Mononuclear cell (primary cell): ENCODE measurements at places on chromosomes 5 and 9. TPM values are rescaled to one million over a fixed set of nuclear protein-coding genes. Genes with fewer than 3 reads are reported as not detected.

Gene PRSS3
- not detected for total RNA-seq

Gene RASEF
- total RNA-seq, result under 0.01 TPM

Gene PCDHB15
- total RNA-seq, result not detected

Gene AJM1
- total RNA-seq, result 0.73 TPM

Gene PCSK1
- not detected for total RNA-seq

Gene CTSV
- total RNA-seq, result 0.10 TPM

Gene FAM221B
- total RNA-seq, result not detected

Gene RNF14
- 13.0 TPM for total RNA-seq

Gene TRPM3
- total RNA-seq, result not detected

Gene VCP
- 166 TPM for total RNA-seq

Gene DRD1
- total RNA-seq, result not detected

Gene PLAC8L1
- total RNA-seq, result not detected

Gene FAM170A
- not detected for total RNA-seq

Gene ANKRD20A1
- total RNA-seq, result 0.21 TPM

Gene BARHL1
- not detected for total RNA-seq

Gene KIAA1958
- 5.4 TPM for total RNA-seq

Gene TRIP13
- 0.21 TPM for total RNA-seq

Gene SPATA31A3
- total RNA-seq, result not detected

Gene IL5
- not detected for total RNA-seq

Gene DIAPH1
- 81.9 TPM for total RNA-seq

Gene CTXN3
- total RNA-seq, result not detected

Gene TSSK1B
- 0.10 TPM for total RNA-seq

Gene SPINK6
- total RNA-seq, result not detected

Gene PLPP7
- 0.52 TPM for total RNA-seq

Gene MRNIP
- total RNA-seq, result 13.2 TPM

Gene HAND1
- total RNA-seq, result not detected

Gene ARHGEF28
- 0.63 TPM for total RNA-seq
